NCI-H1436 treated with DMSO at 0.1 percent for 48 hours (cell line): ENCODE measurements at places on chromosomes 11 and 22.

DNA sequence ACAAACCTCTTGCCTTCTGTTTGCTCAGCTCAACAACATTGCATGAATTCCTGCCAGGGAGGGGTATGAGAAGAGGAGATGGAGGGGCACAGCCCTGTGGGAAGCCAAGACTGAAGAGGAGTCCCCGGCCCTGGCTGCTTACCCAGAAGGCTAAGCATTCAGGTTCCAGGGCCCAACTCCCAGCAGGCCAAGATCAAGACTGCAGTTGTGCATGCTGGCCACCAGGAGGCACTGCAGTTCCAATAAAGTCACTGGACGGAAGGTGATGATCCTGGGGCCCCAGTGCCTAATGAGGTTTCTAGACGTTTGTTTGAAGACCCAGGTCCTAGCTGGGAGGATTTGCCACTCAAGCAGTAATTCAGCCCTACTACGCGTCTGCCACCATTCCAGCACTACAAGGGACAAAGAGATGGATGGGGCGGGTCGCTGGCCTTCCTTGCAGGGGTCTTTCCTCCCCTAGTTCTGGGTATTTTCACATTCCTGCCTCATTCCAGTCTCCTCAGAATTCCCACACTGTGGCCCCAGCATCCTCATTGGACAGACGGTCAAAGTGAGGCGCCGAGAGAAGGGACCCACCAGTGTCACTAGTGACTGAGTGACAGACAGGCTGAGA, 23.6 kb downstream of the ALX4 start:
- DNase-seq = no peak

GRCh38 chr22:27879923-27880322, 39.1 kb downstream of the PITPNB start:
- no peak for DNase-seq

DNA sequence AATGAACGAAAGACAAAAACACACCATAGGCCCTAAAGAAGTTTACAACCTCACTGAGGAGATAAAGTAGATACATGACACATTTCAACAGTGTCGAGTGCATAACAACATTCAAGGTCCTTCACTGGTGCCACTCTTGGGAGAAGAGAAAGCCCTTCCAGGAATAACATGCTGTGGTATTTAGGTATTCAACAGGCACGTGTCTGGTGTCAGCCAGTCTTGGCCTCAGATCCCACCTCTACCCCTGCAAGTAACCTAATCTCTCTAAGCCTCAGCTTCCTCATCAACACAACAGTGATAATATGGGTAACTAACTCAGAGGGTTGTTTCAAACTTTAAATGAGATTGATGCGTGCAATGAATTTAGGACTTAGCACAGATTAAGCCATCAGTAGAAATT, 235.0 kb upstream of the ZC3H12C start:
- no peak for DNase-seq

- DNase-seq = no peak
These were observed 7.2 kb downstream of the KCNK7 start for GRCh38 chr11:65588199-65589054.

DNA sequence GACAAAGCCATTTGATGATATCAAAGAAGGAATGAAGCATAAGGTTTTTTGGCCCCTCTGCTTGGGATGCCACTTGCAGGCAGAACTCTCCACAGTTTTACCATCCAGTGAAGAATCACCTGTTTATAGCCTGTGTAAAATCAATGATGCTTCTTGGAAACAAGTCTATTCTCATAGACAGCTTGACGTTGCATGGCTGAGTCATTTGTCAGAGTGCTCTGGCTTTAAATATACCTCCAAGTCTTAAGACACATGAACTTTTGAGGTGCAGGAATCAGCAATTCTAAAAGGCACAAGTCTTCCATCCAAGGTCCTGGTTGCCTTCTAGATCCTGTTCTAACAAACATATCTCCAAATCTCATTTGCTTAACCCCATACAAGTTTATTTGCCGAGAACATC, 53.6 kb upstream of the KIRREL3 start:
- DNase-seq = no peak
